A172 (cell line): ENCODE measurements at places on chromosomes 3 and 15.

DNA sequence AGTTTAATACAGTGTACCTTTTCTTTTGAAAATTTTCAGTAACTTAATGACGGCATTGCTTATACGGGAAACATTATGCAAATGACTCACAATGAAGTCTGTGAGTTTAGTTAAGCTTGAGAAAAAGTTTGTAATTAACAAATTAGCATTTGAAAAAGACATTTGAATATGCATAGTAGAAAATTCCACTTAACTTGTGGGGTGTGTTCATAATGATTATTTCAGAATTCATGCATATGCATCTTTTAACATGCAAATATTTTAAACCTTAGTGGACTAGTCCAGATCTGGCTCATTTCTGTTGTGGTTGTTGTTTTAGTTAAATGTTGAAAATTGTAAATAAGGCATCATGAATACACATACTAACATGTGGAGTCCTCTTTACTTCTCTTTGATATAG, 239.4 kb downstream of the ROBO2 start:
- DNase-seq = no peak

DNA sequence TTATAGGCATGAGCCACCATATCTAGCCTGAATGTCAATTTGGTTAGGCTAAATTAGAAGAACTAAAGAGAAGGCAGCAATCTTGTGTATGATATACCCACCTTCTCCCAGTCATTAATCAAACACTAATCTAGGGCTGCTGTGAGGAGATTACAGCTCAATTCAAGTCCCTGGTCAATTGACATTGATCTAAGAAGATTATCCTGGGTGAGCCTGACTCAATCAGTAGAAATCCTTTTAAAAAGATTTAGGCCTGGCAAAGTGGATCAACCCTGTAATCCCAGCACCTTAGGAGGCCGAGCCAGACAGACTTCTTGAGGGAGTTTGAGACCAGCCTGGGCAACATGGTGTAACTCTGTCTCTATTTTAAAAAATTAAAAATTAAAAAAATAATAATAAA, 2.5 kb upstream of the DNAH12 start:
- DNase-seq = no peak

DNA sequence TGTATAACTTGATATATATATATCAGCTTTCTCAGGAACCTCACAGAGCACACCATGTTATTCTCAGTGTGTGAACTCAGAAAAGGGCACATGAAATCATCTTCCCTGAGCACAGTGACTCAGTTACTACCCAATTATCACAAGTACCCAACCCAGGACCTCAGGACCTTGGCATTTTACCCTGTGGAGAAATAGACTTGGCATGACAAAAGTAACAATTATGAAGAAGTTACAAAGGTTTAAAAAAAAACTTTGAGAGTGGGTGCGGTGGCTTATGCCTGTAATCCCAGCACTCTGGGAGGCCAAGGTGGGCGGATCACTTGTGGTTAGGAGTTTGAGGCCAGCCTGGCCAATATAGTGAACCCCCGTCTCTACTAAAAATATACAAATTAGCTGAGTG, 52.4 kb downstream of the ONECUT1 start:
- DNase-seq = no peak

DNA sequence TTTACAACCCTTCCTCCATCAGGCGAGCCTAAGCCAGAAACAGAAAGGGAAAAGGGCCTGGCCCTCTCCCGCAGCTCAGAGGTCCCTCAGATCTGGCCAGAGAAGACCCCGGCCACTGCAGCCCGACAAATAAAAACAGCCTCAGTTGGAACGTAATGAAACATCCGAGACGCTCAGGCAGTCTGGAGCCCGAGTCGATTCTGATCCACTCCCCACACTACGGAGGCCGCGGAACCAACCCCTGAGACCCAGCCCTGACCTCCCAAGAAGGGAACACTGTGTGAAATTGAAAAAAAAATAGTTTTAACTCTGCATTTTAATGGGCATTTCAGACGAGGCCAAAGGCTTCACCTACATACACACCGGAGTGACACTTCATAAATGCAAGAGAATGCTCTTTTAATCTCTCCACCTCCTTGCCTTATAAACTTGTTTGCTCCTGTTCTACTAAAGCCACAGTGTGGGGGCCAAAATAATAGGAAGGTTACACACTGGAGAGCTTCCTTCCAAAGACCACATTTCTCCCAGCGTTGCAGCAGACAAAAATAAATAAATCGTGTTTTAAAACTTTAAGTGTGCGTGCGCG, 3.7 kb downstream of the MEIS2 start:
- no peak for DNase-seq

DNA sequence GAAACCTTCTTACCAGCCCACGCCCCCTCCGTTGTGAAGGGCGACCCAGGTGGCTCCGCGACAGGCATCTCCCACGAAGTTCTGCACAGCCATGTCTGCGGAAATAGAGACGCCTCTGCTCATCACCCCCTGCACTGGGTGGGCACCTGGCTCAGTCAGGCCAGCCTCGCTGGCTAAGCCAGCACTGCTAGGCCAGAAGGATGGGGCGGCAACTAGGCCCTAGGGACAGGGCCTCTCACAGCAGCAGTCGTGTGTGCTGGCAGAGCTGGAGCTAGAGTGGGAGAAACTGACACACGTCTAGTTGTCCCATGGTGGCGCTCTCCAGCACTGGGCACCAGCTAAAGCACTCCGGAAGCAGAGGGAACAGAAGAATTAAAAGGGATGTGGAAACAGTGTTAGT, 12.5 kb upstream of the ZXDC start:
- DNase-seq = no peak

DNA sequence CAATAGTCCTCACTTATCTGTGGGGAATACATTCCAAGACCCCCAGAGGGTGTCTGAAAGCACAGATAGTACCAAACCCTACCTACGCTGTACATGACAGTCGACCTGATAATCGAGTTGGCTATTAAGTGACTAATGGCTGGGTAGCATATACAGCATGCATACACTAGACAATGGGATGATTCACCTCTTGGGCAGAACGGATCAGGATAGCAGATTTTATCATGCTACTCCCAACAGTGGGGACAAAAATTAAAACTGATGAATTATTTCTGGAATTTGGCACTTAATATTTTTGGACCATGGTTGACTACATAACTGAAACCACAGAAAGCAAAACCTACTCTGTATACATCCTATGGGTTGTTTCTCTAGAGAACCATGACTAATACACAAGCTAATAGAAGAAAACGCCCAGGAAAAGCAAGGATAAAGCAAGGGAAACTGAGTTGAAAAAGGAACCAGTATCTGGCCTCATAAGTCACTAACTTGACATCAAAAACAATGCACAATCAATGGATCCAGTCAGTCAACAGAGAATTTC, 15.5 kb downstream of the ATG3 start:
- DNase-seq = no peak

GRCh38 chr3:196590279-196590678, 21.8 kb downstream of the FBXO45 start:
- DNase-seq = no peak

DNA sequence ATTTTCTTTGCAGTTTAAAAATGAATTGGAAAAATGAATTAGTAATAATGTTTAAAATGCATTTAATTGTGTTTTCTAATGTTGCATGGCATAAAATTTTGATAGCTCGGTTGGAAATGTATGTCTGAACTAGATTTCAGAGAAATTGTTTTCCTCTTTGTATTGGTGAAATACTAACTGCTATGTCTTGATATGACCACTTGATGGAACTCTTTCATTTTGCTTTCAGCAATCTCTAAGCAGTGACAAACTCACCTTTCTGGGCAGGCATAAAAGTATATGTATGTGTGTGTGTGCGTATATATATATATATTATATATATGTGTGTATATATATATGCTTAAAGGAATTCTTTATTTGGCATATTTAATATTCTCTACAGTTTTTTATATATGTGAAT, 239.3 kb upstream of the ZNF717 start:
- no peak for DNase-seq

GRCh38 chr3:177410730-177411129, 213.4 kb upstream of the TBL1XR1 start:
- DNase-seq = peak; percentile 35

DNA sequence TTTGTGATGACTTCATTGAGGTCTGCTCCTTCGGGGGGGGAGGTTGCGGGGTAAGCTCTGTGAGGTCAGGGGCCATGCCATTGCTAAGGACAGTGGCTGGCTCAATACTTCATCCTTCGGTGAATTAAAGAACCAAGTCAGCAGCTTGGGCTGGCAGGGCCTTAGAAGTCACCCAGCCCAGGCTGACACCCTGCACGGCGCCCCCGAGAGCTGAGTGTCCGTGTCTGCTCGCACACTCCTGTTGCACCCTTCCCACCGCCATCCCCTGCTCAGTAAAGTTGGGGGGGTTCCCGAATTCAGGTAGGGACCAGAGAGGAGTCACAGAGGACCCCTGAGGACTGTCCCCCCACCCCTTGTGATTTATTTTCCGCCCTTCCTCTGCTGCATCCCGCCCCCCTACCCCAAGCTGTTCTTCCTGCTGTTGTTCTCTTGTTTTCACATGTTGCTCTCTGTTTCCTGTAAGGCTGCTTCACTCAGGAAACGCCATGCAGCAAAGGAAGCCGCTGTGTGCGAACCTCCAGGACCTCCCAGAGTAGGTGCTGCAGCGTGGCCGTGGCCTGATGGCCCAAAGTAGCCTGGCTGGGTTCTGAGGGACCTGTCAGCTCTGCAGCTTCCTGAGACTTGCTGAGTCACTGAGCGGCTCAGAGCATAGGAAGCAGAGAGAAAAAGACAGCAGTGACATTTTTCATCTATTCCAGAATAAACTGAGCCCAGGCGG, 14.4 kb downstream of the EFCC1 start:
- DNase-seq = peak; percentile 37

DNA sequence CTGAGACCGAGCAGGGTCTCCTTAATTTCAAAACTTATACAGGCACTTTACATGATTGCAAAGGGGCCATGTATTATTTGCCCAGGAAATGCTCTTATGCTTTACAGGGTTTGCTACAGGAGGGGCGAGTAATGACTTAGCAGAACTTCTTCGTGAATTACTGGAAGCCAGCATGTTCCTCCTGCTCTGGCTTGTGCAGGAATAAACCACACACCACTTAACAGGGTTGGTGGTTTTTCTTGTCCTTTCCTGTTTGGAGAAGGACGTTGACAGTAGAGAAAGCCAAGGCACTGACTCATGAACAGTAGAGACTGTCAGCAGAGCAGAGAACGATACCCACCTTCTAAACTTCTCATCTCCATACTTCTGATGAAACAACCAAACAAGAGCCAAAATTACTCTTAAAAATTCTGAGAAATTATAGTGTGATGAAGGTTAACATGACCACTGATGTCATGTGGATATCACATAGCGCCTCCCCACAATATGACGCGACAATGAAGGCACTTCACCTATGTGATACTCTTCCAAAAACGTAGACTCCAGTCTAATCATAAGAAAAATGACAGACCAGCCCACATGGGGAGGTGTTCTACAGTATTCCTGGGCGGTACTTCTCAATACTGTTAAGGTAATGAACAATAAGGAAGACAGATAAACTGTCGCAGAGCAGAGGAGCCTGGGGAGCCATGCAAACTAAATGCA, 24.7 kb upstream of the MCTP2 start:
- DNase-seq = peak; percentile 58

- DNase-seq = no peak
Measured at GRCh38 chr3:145088917-145089316, 1072.1 kb downstream of the PLOD2 start.

DNA sequence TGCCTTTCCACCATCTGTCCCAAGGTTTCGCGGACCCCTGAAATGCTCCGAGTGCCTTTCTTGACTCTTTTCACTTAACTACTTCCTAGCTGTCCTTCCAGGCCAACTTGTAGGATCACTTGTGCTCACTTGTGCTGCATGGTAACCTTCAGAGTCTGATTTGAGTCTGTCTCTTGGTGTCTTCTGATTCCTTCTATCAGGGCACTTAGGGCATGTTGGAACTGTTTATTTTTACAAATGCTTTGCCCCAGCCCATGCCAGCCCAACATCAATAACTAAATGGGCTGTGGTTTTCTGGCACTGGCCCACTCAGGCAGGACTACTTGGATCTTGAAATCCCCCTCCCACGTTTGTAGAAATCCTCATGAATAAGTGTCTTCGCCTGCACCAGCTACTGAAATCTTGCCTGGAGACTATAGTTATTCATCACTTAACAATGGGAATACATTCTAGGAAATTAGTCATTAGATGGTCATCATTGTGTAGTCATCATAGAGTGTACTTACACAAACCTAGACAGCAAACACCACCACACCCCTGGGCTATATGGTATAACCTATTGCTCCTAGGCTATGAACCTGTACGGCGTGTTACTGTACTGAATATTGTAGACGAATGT, 123.1 kb upstream of the STRIT1 start:
- DNase-seq = peak; percentile 72

DNA sequence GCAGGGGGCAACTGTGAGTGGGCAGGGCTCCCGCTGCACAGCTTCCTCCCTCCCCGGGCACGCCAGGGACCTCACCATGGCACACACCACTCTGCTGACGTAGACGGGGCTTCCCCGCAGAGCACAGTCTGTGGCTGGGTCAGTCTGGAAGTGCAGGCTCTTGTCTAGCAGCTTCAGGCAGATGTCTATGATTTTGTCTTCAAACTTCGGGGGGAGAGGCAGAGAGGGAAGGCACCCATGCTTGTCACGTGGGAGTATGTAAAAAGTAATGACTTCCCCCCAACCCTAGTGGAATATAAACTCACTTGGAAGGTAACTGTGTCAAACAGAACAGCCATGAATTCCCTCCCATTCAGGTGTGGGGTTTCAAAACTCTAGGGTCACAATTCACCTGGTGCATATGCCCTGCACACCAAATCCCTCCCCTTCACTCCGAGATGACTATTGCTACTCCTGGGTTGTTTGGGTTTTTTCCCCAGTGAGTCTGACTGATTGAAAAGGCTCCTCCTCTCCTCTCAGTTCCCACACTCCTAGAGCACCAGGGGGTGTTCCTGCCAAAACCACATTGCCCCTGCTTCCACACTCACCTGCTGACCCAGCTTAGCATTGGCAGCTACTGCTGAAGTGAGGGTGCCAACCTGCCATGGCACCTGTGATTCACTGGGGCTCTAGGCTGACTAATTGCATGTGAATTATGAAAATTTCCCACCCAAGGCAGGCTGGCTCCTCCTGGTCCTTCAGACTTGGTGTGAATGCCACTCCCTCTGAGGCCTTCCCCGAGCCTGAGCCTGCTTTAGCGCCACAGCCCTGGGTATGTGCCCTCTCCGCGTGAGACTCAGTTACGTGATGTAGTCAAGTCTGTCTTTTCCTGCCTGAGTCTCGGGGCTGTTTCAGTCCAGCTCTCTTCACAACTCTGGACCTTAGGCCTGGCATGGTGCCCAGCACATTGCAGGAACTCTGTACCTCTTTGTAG, 13.0 kb downstream of the TGM5 start:
- DNase-seq = peak; percentile 96

DNA sequence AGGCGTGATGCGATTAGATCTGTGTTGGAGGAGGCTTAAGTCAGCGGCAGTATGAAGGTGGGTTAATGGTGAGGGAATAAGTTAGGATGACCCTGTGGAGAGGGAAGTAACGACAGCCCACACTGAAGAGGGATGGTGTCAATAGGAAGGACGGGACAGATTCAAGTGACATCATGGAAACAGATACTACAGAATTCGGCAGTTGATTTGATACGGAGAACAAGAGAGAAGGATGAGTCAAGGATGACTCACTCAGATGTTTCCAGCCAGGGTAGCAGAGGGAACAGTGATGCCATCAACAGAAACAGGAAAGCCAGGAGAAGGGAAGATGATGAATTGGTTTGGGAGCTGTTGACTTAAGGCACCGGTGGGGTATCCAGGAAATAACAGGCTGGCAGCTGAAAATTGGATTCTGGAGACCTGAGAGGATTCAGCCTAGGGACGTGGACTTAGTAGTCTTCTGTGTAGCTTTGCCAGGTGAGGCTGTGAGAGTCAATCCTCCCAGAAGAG, 38.0 kb downstream of the SHC4 start:
- DNase-seq = peak; percentile 96
